ENCODE measurements at places on chromosomes 7 and 10. TPM values are rescaled to one million over a fixed set of nuclear protein-coding genes. Genes with fewer than 3 reads are reported as not detected.

DNA sequence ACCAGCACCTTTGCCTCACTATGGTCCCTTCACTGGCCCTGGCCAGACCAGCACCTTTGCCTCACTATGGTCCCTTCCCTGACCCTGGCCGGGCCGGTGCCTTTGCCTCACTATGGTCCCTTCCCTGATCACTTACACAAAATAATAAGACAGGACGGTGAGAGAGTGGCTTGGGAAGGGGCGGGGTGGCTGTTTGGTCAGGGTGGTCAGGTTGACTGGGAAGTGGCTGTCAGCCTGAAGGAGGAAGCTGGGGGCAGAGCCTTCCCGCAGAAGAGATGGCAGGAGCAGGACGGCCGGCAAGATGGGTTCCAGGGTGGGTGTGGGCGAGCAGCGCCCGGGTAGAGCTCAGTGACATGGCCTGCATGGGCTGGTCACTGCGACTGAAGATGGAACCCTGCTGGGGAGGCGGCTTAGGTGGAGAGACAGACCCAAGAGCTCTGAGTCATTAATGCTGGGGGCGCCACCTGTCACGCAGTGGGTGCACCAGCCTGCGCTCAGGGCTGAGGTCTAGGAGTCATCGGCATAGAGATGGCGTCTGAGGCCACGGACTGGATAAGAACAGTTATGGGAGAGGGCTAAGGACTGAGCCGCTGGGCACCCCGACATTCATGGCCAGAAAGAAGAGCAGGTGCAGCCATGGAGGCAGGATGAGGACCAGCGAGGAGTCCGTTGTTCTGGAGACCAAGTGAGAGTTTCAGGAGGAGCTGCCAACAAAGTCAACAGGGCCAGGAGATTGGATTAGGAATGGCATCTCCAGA, 91.8 kb downstream of the CHST15 start:
- no peak overlapping the region for H3K27ac ChIP-seq
- no peaks in the 10 kb centered on the region for H3K36me3 ChIP-seq
- no peaks in the 10 kb centered on the region for H3K4me1 ChIP-seq
- DNase-seq: no peak
- H3K27me3 ChIP-seq: no peaks in the 10 kb centered on the region

GRCh38 chr7:136134503-136134902, 157.3 kb upstream of the MTPN start:
- no peaks in the 10 kb centered on the region for H3K36me3 ChIP-seq
- H3K4me1 ChIP-seq: peaks cover under 1% of the 10 kb centered on the region
- H3K4me3 ChIP-seq: no peak overlapping the region
- DNase-seq: no peak
- H3K27me3 ChIP-seq: no peaks in the 10 kb centered on the region

- DNase-seq: no peak
- H3K27ac ChIP-seq: no peak overlapping the region
- peaks cover 11% of the 10 kb centered on the region for H3K36me3 ChIP-seq
- no peak overlapping the region for H3K4me3 ChIP-seq
- H3K27me3 ChIP-seq: peaks cover 5% of the 10 kb centered on the region
Observed at GRCh38 chr10:104251443-104251842, 3.2 kb upstream of the GSTO1 start.

NUTM2A gene
- 0.64 TPM for total RNA-seq

CLDN12 gene
- 5.4 TPM for total RNA-seq

- no peak for DNase-seq
- H3K27me3 ChIP-seq: peaks cover 4% of the 10 kb centered on the region
- no peak overlapping the region for H3K4me3 ChIP-seq
- H3K4me1 ChIP-seq: no peaks in the 10 kb centered on the region
- no peaks in the 10 kb centered on the region for H3K36me3 ChIP-seq
- H3K27ac ChIP-seq: no peak overlapping the region
Observed at GRCh38 chr10:25907261-25907660, 26.8 kb upstream of the MYO3A start.

CHPF2 gene
- 27.3 TPM for total RNA-seq

DNA sequence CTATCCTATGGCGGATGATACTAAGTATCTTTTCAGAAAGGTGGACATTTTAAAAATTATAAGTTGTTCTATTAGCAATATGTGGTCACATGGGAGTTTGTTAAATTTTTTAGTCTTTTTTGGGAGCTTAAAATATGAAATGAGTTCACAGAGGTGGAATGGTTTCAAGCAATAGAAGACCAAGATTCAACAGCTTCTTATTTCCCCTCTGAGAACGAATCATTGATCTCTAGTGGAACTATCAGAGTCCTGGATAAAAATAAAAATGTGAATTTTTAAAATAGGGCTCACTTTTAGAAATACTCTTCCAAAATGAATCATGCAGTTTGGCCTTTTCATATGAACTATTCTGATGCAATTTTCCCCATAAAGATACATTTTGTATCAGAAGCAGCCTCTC, 467.7 kb upstream of the KLF6 start:
- H3K27ac ChIP-seq: no peak overlapping the region
- no peaks in the 10 kb centered on the region for H3K36me3 ChIP-seq
- H3K4me3 ChIP-seq: no peak overlapping the region
- no peak for DNase-seq

MRPL32 gene
- total RNA-seq: 75.5 TPM

ZNF853 gene
- 1.3 TPM for total RNA-seq

ATG9B gene
- total RNA-seq: 10.0 TPM

DNA sequence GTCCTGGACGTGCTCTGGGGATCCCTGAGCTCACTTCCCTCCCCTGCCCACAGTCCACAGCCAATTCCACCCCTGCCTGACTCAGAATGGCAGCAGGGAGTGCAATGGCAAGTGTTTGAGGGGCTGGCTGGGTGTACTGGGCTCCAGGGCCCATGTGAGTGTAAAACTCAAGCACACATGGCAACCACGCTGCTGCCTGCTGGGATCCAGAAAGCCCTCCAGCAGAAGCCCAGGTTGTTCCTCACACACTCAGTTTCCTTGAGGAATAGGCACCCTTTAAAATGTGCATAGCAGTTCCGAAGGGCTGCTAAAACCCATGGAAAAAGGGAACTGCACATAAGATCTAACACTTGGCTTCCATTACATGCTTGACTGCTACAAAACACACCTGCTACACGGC, 11.3 kb upstream of the ATP6V0A4 start:
- no peaks in the 10 kb centered on the region for H3K27me3 ChIP-seq
- H3K4me1 ChIP-seq: peaks cover 7% of the 10 kb centered on the region
- H3K27ac ChIP-seq: no peak overlapping the region

DNA sequence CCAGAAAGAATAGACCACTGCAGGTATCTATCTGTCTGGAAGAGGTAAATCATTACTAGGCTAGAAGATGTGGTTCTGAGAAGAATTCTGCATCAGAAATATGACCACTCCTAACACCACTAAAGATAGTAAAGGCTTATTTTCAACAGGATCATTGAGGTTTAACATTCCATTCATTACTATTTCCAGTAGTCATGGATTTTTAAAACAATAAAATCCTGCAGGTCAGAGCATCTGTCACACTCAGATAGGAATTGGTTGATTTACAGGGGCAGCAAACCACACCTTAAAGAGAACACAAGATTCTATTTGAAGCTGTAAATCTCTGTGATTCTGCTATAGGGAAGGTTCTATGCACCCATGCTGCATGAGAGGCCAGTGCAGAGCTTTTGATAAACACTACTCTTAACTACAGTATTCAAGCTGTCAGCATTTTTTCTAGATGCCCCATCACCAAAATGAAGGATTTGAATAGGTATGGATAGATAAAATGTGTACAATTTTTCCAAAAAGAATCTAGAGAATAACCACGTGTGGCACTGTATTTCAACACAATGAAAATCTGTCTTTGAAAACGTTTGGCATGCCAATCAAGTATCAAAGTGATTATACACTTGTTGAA, 14.6 kb downstream of the LRRC17 start:
- no peak for DNase-seq
- H3K36me3 ChIP-seq: no peaks in the 10 kb centered on the region
- H3K4me1 ChIP-seq: no peaks in the 10 kb centered on the region
- H3K4me3 ChIP-seq: no peak overlapping the region
- no peaks in the 10 kb centered on the region for H3K27me3 ChIP-seq

DNA sequence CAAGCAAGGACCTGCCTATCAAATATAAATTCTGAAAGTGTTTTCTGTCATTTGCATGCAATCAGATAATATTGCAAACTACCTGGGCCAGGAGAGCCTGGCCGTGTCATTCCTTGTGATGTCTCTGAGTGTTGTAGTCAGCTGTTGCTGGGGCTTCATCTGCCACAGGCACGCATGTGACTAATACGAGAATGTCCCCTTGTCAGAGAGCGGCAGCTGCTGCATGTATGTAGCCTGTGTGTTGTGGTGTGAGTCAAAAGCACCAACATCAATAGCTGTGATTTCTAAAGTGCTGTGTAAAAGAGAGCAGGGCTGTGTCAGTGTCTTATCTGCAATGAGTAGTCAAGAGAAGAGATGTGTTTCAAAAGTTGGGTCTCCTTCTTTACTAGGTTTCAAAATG, 155.4 kb downstream of the POU6F2 start:
- H3K27ac ChIP-seq: no peak overlapping the region
- no peaks in the 10 kb centered on the region for H3K4me1 ChIP-seq
- H3K27me3 ChIP-seq: peaks cover 19% of the 10 kb centered on the region

DNA sequence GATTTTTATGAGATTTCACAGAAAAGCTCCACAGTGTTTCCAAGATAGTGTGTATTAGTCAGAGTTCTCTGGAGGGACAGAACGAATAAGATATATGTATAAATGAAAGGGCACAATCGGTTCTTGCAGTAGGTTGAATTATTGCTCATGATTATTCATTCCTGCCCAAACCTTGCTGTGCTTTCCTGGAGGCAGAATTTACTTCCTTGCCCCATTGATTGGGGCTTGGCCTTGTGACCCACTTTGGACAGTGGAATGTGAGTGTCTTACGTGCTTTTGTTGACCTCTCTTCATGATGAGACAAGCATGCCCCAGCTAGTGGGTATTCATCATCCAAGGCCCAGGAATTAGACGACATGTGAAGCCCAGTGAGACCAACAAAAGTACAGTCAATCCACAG, 53.0 kb upstream of the ABCB5 start:
- H3K4me3 ChIP-seq: no peak overlapping the region
- no peak overlapping the region for H3K27ac ChIP-seq
- no peaks in the 10 kb centered on the region for H3K36me3 ChIP-seq
- no peak for DNase-seq

GRCh38 chr10:47081264-47081663, 170.0 kb downstream of the PTPN20 start:
- peaks cover 13% of the 10 kb centered on the region for H3K4me1 ChIP-seq
- peak; percentile 38 for DNase-seq
- H3K27ac ChIP-seq: no peak overlapping the region
- no peaks in the 10 kb centered on the region for H3K27me3 ChIP-seq

DNA sequence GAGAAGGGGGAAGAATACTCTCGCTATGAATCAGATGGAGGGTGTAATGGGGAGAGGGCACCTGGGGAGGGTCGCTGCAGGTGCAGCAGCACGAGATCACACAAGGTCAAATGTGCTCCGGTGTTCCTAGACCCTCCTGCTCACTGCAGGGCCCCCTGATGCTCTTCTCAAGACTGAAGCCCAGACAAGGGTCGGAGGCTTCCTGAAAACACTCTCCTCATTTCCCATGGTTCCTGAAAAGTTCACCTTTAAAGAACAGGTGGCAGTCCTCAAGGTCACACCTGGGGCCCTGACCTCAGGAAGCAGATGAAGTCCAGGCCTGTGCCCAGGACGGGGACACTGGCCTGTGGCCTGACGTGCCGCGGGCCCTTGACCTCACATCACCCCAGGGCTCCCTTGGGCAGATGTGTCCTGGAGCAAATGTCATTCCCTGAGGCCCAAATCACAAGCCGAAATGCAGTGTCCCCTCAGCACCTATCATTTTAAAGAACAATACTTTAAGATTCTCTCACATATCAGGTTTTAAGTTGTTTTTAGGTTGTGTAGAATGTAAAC, 289.8 kb downstream of the GLRX3 start:
- no peak for DNase-seq
- H3K36me3 ChIP-seq: no peaks in the 10 kb centered on the region
- H3K4me1 ChIP-seq: no peaks in the 10 kb centered on the region
- no peak overlapping the region for H3K4me3 ChIP-seq
- no peak overlapping the region for H3K27ac ChIP-seq

- peaks cover 5% of the 10 kb centered on the region for H3K27me3 ChIP-seq
- no peak overlapping the region for H3K27ac ChIP-seq
- peaks cover 4% of the 10 kb centered on the region for H3K4me1 ChIP-seq
- no peak overlapping the region for H3K4me3 ChIP-seq
Observed at GRCh38 chr10:88764110-88764509, 4.3 kb downstream of the LIPN start.

DNA sequence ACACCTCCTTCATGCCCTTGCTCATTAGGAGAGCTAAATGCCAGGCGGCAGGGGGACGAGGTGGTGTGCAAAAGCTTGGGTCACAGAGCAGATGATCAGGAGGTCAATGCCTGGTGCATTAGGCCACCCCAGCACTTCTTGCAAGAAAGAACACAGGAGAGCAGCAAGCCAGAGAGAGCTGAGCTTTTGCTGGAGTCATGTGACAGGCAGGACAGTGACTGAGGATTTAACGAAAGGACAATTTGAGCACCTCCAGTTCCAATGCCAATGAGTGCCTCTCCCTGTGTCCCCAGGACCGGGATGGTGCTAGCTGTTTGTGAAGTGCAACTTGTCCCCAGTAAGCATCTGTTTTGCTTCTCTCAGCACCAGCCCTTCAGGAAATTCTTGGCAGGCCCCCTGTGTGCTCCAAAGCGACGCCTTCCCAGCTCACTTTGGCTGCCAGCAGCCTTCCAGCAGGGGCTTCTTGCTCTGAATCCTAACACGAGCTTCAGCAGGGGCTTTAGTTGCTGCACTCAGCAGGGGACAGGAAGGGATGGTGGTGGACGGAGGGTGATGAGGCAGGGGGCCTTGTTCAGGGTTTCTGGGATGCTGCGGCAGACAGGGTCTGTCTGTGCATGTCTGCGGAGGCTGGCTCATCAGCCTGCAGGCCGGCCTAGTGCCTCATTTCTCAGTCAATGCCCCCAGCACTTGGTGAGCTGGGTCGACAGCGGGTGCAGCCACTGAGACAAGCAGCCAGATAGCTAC, 368.1 kb downstream of the RPS24 start:
- DNase-seq: no peak
- no peaks in the 10 kb centered on the region for H3K36me3 ChIP-seq
- no peak overlapping the region for H3K4me3 ChIP-seq
- peaks cover 8% of the 10 kb centered on the region for H3K27me3 ChIP-seq
- no peak overlapping the region for H3K27ac ChIP-seq
- H3K4me1 ChIP-seq: peaks cover 4% of the 10 kb centered on the region

GIMAP8 gene
- total RNA-seq: 9.6 TPM

DNA sequence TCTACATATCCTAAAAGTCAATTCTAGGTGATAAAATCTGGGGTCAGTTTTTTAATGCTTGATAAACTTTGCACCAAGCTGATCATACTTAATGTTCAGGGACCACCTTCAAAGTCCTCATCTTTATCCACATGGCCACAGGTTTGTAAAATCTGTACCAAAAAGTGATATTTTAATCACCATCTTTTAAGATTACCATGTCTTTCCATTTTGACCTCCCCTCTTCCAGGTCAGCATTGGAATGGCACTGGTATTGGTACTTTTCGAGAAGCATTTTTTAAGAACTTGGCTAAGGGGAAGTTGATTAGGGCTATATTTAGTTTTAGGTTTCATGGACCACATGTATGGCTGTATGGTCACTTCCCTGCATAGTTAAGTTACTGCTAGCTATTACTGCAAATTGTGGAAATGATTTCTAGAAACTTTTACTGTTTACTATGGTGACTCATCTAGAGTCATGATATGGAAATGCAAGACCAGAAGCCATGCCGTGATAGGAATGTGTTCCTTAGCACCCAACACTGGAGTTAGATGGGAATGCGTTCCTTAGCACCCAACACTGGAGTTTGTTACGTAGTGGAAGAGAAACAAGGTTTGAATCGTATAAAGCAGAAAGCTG, 50.8 kb upstream of the ABLIM1 start:
- no peaks in the 10 kb centered on the region for H3K36me3 ChIP-seq
- H3K4me1 ChIP-seq: no peaks in the 10 kb centered on the region
- H3K27me3 ChIP-seq: peaks cover 5% of the 10 kb centered on the region
- no peak for DNase-seq
- H3K27ac ChIP-seq: no peak overlapping the region
- no peak overlapping the region for H3K4me3 ChIP-seq
